Activated CD4-positive, alpha-beta memory T cell treated with anti-CD3 and anti-CD28 coated beads for 36 hours (primary cell): ENCODE measurements at places on chromosomes 5 and 9. TPM values are rescaled to one million over a fixed set of nuclear protein-coding genes. Genes with fewer than 3 reads are reported as not detected.

- peaks cover 3% of the 10 kb centered on the region for H3K27me3 ChIP-seq
- H3K4me3 ChIP-seq: no peak overlapping the region
- peaks cover 41% of the 10 kb centered on the region for H3K4me1 ChIP-seq
- no peak overlapping the region for H3K27ac ChIP-seq
- DNase-seq: no peak
- H3K36me3 ChIP-seq: no peaks in the 10 kb centered on the region
Observed at GRCh38 chr5:96112123-96112670, 150.5 kb upstream of the ELL2 start.

TMEM215 gene
- not detected for total RNA-seq

DNA sequence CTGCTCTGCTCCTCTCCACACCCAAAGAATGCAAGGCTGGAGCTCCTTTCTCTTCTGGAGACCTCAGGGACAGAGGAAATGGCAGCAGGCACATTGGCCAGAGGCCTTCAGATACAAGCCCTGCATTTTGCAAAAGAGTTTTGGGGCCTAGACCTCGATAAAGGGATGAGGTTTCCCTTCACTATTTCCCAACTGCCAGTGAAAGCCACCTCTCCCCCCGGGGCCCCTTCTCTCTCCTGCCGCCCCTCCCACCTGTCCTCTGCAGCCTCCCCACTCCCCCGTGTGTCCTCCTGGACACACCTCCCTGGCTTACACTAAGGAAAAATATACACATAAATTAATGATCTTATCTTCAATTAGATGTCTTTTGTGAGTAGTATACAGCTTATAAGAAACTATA, 21.3 kb upstream of the LMNB1 start:
- no peak overlapping the region for H3K4me3 ChIP-seq
- H3K27me3 ChIP-seq: no peaks in the 10 kb centered on the region
- H3K4me1 ChIP-seq: peaks cover 40% of the 10 kb centered on the region

DNA sequence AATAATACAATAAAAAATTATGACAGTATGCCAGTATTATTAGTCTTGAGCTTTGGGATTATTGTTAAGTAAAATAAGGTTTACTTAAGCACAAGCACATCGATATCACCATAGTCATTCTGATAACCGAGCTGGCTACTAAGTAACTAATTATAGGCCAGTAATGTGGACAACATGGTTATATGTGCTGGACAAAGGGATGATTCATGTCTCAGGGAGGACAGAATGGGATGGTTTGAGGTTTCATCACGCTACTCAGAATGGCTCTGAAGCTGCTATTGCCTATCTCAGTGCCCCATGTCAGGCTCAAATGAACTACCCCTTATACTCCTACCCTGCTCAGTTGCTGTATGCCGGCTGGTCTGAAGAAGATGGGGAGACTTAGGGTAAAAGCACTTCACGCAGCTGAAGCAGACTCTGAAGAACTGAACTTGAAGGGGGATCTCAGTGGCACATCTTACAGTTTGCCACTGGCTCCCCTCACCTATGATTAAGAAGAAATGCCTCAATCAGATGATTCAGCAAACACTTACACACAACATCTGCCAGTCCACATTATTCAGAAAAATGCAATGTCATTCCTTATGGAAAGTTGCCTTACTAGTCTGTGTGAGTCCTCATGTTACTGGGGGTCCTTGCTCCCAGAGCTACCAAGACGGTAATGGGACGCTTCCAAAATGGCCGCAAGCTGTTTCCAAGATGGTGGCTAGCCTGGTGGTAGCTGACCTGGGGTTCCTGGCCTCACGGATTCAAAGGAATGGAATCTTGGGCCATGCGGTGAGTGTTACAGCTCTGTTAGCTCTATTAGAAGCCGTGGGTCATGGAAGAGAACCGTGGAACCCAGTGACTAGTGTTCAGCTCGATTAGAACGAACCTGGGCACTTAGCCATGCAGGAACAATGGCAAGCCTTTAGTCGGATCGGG, 1098.6 kb downstream of the TAF11L14 start:
- DNase-seq: no peak
- no peaks in the 10 kb centered on the region for H3K27me3 ChIP-seq
- no peak overlapping the region for H3K27ac ChIP-seq
- H3K36me3 ChIP-seq: peaks cover 22% of the 10 kb centered on the region

ABCA1 gene
- total RNA-seq: 6.1 TPM
